ENCODE measurements at places on chromosomes 2 and 18.

- DNase-seq, result no peak
Measured at GRCh38 chr2:55550368-55551102, 31.0 kb downstream of the CFAP36 start.

GRCh38 chr2:46837704-46838103 lies 77.9 kb downstream of the MCFD2 start:
- no peak for DNase-seq

DNA sequence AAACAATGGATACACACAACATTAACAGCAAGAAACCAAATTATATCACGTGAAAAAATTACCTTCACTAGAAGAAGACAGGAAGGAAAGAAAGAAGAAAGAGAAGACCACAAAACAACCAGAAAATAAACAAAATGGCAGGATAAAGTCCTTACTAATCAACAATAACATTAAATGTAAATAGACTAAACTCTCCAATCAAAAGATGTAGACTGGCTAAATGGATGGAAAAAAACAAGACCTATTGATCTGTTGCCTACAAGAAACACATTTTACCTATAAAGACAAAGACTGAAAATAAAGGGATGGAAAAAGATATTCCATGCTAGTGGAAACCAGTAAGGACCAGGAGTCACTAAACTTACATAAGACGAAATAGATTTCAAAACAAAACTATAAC lies 167.0 kb upstream of the ZC3H15 start:
- DNase-seq, result no peak

DNA sequence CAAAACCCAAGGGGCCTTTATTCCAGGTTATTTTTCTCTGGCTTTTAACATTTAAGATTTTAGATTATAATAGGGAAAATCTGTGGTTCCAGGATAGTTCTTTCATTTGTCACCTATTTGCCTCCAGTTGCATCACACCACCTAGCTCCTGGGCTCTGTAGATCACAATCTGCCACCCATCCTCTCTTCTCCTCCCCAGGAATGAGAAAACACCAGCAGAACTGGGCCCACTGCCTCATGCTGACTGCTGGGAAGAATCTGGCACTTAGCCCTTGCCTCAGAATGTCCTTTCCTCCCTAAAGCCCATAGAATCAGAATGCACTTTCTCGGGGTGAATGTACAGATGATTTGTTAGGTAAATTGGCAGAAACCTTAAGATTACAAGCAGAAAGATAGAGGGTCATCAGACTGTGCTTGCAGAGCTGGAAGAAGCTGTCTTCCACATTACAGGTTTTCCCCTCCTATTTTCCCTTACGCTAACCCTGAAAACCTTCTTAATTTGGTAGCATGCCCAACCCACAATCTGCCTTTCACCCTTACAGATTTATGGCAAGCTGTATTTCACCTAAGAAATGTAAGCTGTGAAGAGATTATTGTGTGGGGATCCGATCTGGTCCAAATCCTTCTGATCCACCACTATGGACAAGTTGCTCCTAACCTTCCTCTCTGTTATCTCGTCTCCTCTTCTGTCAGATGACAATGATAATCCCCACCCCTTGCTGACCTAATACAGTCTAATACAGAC lies 72.6 kb downstream of the LRRC30 start:
- no peak for DNase-seq

DNA sequence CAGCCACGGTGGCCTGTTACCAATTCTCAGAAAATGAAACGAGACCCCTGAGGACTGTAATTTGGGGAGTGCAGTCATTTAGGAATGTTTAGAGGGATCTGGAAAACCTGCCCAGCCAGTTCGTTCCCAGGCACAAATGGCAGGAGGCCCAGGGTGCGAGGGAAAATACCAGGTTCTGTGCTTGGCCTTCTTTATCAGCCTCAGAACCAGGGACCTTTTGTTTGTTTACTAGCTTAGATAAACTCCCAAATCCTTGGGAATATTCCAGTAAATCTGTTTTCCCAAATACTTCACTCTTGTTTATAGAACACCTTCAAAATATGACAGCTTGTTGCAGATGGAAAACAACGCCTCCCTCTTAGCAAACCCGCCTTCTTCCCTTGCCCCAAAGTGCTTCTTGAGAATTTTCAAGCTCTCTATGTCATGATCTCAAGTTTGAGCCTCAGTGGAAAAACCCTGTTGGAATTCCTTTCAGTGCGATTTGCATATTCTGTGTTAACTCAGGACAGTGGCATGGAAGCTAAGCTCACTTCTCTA lies 400.3 kb upstream of the SMIM21 start:
- no peak for DNase-seq

DNA sequence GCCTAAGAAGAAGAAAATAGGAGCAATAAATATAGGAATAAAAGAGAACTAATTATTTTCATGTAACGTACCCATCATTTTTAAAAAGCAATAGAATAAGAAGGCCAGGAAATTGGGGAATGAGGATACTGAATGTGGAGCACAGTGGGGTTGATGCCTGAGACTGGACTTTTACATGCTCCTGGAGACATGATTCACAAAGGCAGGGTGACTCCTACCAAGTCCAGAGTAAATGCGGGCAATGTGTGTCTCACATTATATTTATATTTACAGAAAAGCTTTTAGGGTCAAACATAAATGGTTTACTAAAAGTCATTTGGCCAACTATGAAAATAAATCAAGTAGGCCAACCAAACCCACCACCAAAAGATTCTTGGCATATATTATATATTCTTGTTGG lies 87.9 kb upstream of the COL5A2 start:
- no peak for DNase-seq

DNA sequence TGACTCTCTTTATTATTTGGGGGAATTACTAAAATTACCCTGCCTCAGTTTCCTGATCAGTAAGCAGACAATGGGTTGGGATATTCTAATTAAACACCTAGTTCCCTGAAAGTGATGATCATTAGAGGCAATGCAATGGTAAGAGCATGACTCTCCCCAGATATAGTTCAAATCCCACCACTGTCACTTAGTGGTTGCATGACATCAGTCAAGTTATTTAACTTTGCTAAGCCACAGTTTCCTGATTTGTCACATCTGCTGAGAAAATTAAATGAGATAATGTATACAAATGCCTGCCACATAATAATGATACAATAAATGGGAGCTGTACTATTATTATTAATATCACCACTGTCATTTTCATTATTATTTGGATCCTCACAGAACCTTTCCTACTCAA lies 29.9 kb downstream of the ZEB2 start:
- DNase-seq, result no peak

- no peak for DNase-seq
Measured at GRCh38 chr2:164826293-164827243, 15.1 kb downstream of the COBLL1 start.

- no peak for DNase-seq
Measured at GRCh38 chr18:47492691-47493090, 241.2 kb upstream of the SKOR2 start.

Data from SHP77 (cell line).